ENCODE measurements at places on chromosomes 7 and 10. TPM values are rescaled to one million over a fixed set of nuclear protein-coding genes. Genes with fewer than 3 reads are reported as not detected.

Gene C7orf33
- not detected for total RNA-seq

GRCh38 chr7:129804890-129805719 lies 147.7 kb downstream of the UBE2H start:
- no peak overlapping the region for H3K4me3 ChIP-seq
- H3K27me3 ChIP-seq, result no peaks in the 10 kb centered on the region
- H3K27ac ChIP-seq, result no peak overlapping the region

DNA sequence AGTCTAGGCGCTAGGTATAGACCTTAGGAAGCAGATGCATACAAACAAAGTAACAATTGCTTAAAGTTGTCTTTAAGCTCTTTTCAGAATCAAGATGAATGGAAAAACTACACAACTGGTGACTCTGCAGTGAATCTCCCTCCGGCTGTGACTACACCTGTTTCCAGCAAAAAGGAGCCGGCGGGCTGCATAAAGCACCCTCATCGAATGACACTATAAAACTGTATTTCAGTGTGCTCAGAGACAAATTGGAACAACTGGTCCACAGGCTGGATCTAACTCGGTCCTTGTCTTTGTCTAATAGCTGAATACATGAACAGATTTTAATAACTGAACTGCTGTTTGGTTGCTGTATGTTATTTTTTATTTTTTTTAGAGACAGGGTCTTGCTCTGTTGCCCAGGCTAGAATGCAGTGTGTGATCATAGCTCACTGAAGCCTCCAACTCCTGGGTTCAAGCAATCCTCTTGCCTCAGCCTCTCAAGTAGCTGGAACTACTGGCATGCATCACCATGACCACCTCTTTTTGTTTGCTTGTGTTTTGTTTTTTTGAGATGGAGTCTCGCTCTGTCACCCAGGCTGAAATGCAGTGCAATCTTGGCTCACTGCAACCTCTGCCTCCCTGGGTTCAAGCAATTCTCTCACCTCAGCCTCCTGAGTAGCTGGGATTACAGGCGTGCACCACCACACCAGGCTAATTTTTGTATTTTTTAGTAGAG lies 64.2 kb upstream of the SVIL start:
- no peak overlapping the region for H3K4me3 ChIP-seq
- no peak overlapping the region for H3K27ac ChIP-seq
- peaks cover 26% of the 10 kb centered on the region for H3K4me1 ChIP-seq

DNA sequence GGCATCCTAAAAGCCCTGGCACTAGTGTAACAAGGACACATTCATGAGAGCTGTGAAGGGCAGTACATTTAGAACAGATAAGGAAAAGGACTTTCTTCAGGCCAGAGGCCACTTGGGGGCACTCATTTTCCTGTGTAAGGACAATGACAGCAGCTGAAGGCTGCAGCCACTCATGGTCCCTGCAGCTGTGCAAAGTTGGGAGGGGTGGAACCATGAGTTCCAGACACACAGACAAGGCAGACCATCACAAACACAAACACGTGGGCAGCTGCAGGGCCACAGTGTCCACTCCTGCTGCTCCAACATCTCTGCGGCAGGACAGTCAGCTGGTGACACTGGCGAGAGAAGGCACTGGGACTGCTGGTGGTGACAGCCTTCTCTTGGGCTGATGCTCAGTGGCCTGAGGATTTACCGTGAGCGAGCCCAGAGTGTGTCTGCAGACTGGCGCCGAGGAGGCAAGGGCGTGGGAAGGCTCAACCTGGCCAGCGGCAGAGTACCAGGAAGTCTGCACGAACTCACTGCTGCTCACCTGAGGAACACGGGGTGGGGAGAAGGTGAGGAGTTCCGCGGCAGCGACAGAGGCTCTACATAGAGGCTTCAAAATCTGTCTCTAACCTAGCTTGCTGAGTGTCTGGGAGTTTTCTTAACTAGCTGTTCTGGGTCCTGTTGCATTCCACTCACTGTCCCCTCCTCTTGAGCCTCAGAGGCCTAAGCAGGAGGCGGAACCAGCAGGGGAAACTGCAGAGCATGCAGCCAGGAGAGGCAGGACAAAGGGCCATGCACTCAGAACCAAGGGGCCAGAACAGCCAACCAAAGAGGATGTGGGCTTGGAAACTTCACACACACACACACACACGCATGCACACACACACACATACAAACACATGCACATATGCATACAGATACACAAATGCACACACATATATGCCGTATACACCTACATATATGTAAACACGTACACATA lies 76.5 kb upstream of the DDC start:
- no peaks in the 10 kb centered on the region for H3K4me1 ChIP-seq
- H3K27me3 ChIP-seq, result no peaks in the 10 kb centered on the region
- H3K4me3 ChIP-seq, result no peak overlapping the region
- no peak for DNase-seq

- no peaks in the 10 kb centered on the region for H3K27me3 ChIP-seq
- peak overlapping the region; percentile 9 for H3K4me3 ChIP-seq
- peaks cover 22% of the 10 kb centered on the region for H3K36me3 ChIP-seq
- H3K4me1 ChIP-seq, result peaks cover 21% of the 10 kb centered on the region
These were observed 114.6 kb downstream of the DNAJC1 start for GRCh38 chr10:21888959-21889358.

Data from activated T-cell treated with anti-CD3 and anti-CD28 coated beads, Interleukin-2, amount 50 U/mL, for 72 hours (primary cell).